ENCODE measurements at places on chromosomes 7 and 10.

- DNase-seq = no peak
Observed at GRCh38 chr10:89206402-89207180, 526 bp downstream of the CH25H start.

GRCh38 chr7:9502269-9502668 is 1068.9 kb downstream of the NXPH1 start:
- no peak for DNase-seq

DNA sequence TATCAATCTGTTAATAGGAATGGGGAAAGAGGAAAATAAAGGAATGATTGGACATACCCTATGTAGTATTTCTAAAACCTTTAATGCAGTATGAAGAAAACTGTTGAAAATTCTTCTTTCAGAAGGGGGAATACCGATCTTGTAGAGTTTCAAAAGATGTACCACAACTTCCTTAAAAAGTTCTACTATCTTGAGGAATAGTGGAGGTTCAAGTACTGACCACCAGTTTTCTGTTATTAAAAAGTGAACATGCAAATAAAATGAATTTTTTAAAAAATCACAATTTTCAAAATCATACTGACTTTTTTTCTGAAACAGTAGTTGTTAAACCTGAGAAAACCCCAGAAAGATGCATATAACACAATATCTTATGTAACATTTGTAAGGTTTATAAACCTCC is 86.5 kb downstream of the HERC4 start:
- DNase-seq = no peak

DNA sequence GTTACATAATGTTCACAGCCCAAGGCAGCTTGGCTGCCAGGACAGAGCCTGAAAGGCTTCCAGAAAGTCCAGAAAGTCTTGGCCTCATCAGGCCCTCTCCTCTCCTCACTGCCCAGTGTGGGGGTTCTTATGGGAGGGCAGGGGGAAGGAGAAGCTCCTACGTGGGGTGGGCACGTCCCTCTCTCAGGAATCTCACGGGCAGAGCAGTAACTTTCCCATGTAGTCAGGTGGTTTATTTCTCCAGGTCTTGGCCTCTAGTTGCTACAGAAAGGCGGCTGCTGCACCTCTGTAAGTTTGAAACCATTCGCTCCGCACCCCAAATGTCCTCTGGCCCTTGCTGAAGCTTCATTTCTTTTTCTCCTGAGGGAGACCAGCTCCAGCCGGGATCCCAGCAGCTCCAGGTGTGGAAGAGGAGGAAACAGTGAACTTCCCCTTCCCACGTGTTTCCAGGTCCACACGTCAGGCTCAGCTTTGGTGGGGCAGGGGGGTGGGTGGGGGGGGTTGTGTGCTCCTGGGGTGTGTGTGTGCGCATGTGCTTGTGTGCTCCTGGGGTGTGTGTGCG is 320.3 kb downstream of the WDR37 start:
- no peak for DNase-seq

All from globus pallidus (tissue), 1 donor.